ENCODE measurements at places on chromosomes 2 and 18.

GRCh38 chr18:395456-396250, 104.8 kb downstream of the COLEC12 start:
- DNase-seq: no peak

DNA sequence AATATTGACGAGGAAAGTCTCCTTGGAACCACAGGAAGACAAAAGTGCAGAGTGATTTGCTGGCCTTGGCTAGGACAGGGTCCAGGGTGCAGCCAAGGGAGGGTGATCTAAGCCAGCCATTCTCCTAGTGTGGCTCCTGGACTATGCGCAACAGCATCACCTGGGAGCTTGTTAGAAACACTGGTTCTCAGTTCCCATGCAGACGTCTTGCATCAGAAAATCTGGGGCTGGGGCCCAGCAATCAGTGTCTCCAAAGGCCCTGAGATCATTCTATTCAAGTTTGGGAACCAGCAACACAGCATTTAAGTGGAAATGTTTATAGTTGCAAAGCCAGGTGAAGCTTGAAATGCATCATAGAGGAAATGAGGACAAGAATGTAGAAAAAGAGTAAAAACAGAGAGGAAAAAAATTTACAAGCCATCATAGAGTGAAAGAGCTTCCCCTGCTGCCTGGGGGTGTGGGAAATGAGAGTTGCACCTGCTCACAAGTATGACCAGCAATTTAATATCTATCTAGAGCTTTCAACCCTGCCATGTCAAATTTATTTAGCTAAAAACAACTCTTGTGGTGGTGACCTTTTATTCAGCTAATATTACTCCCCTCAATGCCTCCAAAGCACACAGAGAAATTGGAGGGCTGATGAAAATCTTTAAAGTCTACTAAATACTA, 54.4 kb upstream of the SEC11C start:
- no peak for DNase-seq

DNA sequence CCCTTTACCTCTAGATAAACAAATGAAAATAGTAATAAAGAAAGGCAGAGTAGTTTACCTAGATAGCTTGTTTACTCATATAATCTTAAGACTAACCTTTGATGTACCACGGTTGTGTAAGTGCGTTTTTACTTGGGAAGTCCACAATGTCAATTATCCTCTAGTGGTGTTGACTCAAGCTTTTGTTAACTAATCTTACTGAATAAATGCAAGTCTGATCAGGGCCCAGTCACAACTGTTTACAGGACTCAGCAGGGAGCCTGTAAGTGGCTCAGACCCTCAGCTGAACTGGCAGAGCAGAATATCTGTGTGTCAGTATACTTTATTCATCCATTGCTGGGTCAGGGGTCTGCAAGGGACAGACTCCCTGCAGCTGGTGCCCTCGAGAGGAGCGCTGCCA, 98.1 kb upstream of the ACAA2 start:
- DNase-seq: no peak

GRCh38 chr18:55839343-55839742, 251.4 kb upstream of the TCF4 start:
- DNase-seq: no peak

DNA sequence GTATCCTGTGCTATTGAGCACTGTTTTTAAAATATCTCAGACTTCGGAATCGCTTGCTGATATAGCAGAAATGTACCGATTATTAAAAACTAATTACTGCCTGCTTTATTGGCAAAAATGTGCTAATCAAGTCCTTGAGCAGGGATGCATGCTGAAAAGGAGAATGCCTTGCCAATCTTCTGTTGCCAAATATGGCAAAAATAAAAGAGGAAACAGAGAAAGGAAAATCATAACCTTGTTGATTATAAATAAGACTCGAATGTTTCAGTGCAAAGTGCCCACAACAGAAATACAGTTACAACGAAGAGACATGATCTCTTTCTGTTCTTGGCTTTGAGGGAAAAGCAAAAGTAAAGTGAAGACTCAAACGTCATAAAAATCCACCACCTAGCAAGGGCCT, 248.5 kb downstream of the TMEM182 start:
- DNase-seq: no peak

DNA sequence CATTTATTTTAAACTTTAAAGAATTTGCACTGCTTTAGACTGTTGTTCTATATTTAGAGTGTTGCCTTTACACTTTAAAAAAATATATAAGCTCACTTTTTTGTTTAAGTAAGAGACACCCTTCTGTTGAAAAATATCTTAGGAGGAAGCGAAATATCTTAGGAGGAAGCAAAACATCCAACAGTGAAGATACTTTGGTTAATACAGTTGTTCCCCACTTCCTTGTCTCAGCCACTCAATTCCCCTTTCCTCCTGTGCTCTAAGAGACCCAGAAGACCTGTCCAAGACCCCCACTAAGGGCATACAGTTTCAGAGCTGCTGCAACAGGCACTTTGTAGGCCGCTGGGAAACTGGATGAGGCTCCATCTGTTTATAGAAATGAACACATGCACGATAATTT, 5.7 kb downstream of the SERPINB8 start:
- DNase-seq: no peak

DNA sequence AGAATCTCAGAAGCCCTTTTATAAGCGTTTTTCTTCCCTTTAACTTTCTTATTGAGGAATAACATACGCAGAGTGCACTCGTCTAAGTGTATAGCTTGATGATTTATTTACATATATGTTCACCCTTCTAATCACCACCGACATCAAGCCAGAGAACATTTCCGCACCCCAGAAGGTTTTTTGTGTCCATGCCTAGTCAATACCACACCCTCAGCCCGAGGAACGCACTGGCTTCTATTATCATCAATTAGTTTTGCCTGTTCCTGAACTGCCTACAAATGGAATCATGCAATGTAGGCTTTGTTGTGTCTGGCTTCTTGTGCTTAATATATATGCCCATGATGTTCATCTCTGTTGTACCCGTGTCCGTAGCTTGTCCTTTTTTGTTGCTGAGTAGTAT, 27.7 kb downstream of the SDC1 start:
- no peak for DNase-seq
